ENCODE measurements at places on chromosomes 4 and X. TPM values are rescaled to one million over a fixed set of nuclear protein-coding genes. Genes with fewer than 3 reads are reported as not detected.

HS6ST2 gene
- 14.3 TPM for total RNA-seq

- DNase-seq, result peak; percentile 80
These were observed 61.7 kb downstream of the ADRA2C start for GRCh38 chr4:3827616-3828492.

- DNase-seq, result no peak
These were observed 179.3 kb upstream of the AMOT start for GRCh38 chrX:113019958-113020357.

NAP1L2 gene
- 3.3 TPM for total RNA-seq

TEX13D gene
- not detected for total RNA-seq

GRCh38 chr4:84035568-84035967, 463.5 kb downstream of the NKX6-1 start:
- DNase-seq, result no peak

DNA sequence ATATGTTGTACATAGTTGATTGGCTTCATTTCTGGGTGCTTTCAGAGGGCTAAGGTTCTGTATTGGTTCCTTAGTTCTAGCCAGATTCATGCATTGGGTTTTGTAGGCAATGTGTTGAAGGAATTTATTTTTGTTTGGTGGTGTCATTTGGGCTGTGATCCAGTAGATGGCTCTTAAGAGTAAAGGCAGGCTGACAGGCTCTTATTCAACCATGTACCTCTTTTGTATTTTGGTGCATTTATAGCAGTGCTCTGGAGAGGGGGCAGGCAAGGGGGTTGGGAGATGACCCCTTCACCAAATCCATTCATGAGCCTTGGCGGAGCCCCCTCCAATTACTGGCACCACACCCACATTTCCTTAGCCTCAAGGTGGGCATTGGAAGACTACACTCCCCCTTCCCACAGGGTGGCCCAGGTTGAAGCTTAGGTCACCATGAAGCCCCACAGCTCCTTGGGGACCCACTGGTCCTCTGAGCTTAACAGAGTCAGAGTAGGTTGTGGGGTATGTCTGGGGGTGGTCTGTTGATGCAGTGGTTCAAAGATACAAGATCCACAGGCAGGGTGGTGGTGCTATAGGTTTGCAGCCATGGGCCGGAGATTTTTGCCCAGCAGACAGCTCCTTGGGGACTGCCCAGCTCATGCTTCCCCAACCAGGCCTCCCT, 143.0 kb upstream of the GNPDA2 start:
- DNase-seq, result no peak

AMTN gene
- not detected for total RNA-seq

DNA sequence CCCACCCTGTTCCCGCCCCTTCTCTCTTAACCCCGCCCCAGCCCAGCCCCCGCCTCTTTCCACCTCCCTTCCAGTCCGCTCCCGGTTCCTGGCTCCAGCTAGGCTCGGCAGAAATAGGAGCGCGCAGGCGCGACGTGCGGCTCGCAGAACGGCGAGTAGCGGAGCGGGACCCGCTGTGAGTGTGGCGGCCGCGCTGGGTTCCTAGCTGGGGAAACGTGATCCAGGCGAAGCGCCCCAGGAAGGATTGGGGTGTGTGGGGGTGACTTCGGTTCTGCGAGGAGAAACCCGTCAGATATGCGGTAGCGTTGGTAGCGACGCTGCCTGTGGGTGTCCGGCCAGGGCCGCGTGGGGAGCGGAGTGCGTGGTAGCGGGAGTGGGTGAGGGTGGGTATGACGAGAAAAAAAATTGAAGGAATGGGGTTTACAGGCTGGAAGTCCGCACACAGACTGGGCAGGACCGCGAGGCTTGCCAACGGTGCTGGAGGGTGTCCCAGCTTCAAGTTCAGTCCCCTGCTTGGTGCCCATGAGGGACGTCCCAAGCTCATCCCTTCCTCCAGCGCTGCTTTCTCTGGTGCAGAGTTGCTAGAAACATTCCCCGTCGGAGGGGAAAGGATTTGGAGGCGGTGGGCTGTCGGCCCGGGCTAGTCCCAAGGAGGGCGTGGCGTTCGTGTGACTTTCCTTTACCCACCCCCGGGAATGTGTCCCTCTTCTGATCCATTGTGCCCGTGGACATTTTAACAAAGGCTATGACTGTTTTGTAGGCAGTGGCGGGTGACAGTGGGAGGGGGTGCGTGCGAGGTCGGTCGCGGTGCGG, at the start of gene PRRG1:
Gene PRRG1 (plus strand): TSS at position 144 of the 813 bp plus-strand sequence. CDS start 56,886 bp downstream, outside the sequence.
- DNase-seq, result peak; percentile 93

- DNase-seq, result peak; percentile 39
These were observed 10.3 kb upstream of the AKAP17A start for GRCh38 chrX:1581132-1581531.

SNCA gene
- total RNA-seq, result 12.1 TPM

- DNase-seq, result no peak
These were observed 605.2 kb upstream of the NR3C2 start for GRCh38 chr4:149047368-149047767.

BMP3 gene
- total RNA-seq, result 7.7 TPM

DNA sequence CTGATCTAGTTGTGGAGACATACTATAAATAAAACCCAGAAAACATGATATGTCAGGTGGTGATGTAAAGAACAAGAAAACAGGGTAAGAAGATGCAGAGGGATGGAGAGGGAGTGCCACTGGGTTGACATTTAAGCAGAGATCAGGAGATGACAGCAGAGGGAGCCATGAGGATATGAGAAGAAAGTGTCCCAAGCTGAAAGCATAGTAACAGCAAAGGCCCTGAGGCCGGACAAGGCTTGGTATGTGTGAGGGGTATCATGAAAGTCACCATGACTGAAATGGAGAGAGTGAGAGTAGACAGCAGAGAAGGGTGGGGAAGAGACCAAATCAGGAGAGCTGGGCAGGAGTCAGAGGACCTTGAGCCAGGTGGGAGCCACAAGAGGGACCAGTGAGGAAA, 3.4 kb downstream of the GPKOW start:
- no peak for DNase-seq

NEIL3 gene
- 0.37 TPM for total RNA-seq

- DNase-seq, result no peak
These were observed 63.5 kb upstream of the PGM2 start for GRCh38 chr4:37762991-37763368.

SYNPO2 gene
- 27.6 TPM for total RNA-seq

DNA sequence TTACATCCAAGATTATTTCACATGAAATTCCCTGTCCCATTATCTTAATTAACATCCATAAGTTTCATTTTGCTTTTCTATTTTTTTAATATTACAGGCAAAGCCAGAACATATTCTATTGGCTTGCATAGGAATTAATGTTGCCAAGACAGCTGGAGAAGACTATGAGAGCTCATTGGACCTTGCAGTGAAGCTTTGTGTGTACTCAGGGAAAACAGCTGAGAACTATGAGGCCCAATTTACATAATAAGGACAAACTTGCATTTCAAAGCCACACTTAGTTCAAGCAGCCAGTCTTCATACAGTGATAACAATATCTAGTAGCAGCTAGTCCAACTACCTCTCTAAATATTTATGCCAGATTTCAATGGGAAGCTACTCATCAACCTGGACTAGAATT, 134.4 kb downstream of the DDX53 start:
- no peak for DNase-seq

INTS6L gene
- 6.8 TPM for total RNA-seq

DNA sequence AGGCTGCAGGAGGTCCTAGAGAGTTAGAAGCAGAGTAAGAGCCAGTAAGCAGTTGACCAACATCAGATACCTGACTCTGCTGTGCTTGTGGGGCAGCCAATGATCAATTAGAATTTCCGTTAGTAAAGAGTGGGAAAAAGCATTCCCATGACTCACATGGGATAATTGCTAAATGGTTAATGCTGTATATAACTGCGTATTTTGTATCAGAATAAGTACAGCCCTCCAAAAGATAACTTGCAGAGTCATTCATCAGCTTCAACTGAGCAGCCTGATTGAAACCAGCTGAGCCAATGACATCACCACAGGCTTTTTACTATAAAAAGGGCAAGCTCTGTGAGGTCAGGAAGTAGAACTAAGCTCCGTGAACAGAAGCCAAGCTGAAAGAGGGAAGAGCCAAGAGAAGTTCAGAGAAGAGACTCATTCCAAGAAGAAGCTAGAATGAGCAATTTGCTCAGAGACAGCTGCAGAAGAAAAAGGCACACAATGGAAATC, 67.9 kb downstream of the PPP3CA start:
- DNase-seq, result peak; percentile 38

DNA sequence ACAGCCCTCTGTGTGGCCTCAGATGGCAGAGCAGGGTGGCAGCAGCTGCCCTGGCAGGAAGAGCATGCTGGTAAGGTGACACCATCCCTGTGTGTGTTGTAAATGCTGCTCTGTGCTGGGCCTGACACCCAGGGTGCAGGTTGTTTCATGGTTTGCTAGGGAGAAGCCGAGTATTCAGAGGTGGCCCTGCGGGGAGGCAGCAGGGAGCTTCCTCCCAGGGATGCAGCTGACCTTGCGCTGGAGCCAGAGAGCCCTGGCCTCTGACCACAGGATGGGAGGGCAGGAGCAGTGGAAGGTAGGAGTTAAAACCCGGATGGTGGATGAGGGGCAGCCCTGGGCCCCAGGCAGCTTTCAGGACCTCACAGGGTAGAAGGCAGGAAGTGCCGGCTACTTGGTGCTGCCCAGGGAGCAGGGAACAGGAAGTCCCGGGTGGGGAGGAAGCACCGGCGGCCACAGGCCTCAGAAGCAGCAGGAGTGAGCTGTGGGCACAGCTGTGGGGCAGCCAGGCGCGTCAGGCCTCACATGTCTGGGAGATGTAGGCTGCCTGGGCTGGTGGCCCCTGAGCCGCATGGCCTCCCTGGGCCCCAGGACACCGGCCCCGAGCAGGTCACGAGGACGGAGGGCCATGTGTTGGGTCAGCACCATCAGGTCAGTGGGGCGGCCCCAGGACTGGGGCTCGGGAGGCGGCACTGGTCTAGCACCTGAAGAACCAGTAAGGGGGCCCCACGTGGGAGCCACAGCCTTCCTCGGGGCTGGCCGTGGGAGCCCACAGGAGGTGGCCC, 19.1 kb downstream of the SH3BP2 start:
- DNase-seq, result peak; percentile 61

SLC2A9 gene
- 4.6 TPM for total RNA-seq

SYTL4 gene
- total RNA-seq, result 11.7 TPM

PRRG3 gene
- 2.4 TPM for total RNA-seq

CHIC1 gene
- total RNA-seq, result 14.3 TPM

GAB1 gene
- total RNA-seq, result 38.6 TPM

DNA sequence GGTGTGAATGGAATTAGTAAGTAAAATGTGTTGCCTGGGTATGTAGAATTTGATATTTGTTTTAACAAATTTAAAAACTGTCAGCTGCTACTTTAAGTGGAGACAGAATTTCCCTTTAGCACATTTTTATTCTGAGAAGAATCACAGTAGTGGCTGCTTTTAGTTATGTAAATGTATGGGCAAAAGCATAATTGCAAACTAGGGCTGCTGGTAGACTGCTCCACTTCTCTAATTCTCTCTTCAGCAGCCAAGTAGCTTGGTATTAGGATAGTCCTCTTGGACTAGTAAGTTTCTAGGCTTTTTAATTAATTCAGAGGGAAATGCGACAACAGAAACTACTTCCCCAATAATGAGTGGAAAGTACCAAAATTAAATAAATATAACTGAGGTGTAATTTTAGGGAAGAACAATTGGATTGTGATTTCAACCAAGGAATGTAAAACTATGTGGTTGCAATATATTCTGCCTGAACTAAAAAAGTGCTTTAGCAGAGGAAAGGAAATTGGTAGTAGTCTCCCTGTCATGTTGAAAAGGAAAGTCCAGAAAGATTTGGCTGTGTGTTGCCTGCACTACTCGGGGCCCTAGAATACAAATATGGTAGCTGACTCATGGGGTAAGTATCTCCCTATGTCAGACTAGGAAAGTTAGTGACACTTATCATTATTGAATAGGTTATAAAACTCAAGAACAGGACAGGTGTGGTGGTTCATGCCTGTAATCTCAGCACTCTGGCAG, 9.2 kb upstream of the EIF4E start:
- no peak for DNase-seq

ASMT gene
- total RNA-seq, result 0.25 TPM

DNA sequence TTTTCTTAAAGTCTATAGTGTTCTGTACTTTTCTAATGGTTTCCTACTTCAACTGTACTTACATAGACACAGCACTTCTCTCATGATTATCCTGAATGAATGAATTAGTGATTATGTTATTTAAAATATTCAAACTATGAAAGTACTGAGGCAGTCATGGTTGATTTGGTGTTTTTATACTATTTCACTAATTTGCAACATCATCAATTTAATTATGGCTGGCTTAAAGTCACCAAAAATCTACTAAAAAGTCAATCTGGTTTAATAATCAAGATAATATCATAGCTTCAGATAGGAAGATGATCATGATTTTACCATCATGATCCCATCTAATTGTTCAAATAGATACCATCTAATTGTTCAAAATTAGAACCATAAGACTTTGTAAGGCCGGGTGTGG, 16.8 kb upstream of the TMEM131L start:
- DNase-seq, result no peak

VSIG4 gene
- 13.7 TPM for total RNA-seq

DNA sequence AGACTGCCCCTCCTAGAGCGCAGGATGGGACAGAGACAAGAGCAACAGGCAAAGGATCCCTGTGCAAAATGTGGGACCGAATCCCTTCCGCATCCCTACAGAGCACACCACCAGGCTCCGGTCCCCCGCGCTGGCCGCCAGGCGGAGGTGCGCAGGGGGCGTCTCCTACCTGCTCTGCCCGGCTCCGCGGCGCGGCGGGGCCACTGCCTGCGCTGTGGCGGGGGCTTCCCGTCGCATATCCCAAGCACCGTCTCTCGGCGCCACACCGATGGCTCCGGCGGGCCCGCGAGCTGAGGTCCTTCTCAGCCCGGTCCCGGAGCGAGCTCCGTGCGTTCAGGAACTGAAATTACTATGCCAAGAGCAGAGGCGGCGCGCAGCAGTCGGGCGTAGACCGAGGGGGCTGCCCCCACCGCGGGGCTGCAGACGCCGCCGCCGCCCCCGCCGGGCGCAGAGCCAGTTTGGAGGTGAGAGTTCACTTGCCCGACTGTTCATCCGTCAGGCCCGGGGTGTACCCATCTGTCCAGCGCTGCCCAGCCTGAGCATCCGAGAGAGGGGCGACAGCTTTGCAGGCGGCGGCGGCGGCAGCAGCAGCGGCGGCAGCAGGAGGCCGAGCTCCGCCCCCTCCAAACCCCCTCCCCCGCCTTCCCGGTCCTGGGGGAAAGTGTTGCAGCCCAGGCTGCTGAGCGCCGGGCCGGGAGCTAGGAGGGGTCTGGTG, at the start of gene GPRIN3:
Gene GPRIN3 (minus strand): TSS at position 355 of the 715 bp plus-strand sequence. CDS start 57,690 bp downstream, outside the sequence.
- peak; percentile 55 for DNase-seq

DNA sequence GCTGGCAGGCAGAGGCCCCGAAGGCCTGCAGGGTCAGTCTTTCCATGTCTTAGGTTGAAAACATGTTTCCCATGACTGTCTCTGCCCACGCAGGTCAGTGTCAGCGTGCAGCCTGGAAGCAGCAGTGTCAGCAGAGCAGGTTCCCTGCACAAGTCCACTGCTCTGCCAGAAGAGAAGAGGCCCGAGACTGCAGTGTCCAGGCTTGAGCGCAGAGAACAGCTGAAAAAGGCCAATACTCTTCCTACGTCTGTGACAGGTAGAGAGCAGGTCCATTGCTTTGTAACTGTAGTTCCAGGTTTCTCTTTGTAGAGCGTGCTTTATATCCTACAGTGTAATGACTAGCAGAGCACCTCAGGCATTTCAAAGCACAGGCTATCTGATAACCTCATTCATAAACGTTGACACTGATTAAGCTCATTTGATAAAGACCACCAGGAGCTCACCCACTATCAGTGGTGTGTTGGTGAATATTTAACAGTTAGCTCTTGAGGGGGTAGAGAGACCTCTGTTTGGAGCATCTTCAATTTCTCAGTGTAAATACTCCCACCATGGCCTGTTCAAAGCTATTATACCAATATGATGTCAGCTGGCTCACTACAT, 63.2 kb downstream of the AASDH start:
- no peak for DNase-seq
